CD4-positive, alpha-beta T cell treated with Interleukin-21 for 1 hour (primary cell): ENCODE measurements at places on chromosomes 16 and 17.
A peak's percentile ranks its signal among the peaks of the same experiment; 100 is the strongest.

- DNase-seq = no peak
These were observed 217.1 kb downstream of the GRIN2A start for GRCh38 chr16:9965079-9965478.

- DNase-seq = no peak
These were observed 77.5 kb upstream of the DYNLRB2 start for GRCh38 chr16:80463326-80463725.

DNA sequence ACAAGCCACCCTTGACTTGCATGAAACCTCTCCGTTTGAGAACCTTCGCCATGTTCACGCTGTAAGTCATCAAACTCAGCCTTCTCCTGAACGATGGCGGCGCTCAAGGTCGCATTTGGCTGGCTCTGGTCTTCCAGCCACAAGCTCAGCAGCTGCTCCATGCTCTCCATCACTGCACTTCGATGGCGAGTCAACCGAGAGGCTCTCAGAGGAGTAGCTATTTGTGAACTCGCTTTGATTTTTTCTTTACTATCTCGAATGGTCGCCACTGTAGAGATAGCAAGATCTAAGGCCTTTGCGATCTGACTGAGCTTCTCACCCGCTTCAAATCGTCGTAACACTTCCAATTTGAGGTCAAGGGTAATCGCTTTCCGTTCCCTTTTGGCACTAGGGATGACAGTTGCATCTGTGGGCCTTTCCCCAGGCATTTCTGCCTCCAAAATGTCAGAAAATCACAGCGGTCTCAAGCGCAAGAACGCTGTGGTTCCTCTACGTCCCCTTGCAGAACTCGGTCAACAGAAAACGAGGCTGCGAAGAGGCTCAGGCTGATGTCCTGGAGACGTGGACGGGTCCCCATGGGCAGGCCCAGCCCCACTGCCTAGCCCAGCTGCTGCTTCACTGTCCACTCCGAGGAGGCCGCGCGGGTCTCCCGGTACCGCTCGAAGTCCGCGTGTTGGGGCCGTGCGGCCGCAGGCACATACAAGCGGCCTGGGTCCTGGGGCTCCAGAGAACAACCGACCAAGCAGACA lies 23.1 kb downstream of the DEF8 start:
- DNase-seq = no peak

GRCh38 chr17:63665527-63666214 lies 34.3 kb downstream of the LIMD2 start:
- DNase-seq = peak; percentile 12

- DNase-seq = no peak
These were observed 24.6 kb downstream of the NECAB2 start for GRCh38 chr16:83992624-83993023.

GRCh38 chr17:7056386-7056785 lies 12.5 kb upstream of the SLC16A11 start:
- no peak for DNase-seq

DNA sequence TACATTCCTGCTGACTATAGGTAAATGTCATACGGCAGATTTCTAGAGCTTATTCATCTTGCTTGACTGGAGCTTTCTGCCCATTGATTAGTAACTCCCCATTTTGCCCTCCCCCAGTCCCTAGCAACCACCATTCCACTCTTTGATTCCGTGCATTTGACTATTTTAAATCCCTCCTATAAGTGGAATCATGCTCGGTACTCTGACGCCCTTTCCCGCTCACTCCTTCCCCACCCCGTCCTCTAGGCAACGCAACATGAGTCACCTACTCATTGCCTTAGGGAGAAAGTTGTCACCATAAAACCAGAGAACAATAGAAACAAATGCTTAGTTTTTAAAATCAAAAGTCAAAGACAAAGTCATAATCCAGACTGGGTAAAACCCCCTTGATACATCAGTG lies 45.5 kb upstream of the RBBP6 start:
- no peak for DNase-seq

DNA sequence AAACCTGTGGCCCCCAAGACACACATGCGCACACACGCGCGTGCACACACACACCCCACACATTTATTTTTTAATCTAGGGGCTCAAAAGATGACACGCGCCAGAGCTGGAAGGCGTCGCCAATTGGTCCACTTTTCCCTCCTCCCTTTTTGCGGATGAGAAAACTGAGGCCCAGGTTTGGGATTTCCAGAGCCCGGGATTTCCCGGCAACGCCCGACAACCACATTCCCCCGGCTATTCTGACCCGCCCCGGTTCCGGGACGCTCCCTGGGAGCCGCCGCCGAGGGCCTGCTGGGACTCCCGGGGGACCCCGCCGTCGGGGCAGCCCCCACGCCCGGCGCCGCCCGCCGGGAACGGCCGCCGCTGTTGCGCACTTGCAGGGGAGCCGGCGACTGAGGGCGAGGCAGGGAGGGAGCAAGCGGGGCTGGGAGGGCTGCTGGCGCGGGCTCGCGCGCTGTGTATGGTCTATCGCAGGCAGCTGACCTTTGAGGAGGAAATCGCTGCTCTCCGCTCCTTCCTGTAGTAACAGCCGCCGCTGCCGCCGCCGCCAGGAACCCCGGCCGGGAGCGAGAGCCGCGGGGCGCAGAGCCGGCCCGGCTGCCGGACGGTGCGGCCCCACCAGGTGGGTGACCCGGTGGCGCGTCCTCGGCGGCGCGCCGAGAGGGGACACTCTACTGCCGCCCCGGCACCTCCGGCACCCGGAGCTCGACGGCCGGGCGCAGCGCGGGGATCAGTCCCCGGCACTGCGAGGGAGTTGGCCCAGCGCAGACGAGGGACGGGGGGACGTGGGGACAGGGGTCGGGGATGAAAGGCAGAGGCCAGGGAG lies at the start of gene STAT5A:
Gene STAT5A (plus strand): TSS at position 522 of the 826 bp plus-strand sequence. CDS start 914 bp downstream, outside the sequence.
- DNase-seq = peak; percentile 85

- DNase-seq = peak; percentile 25
These were observed 96.9 kb downstream of the RAB11FIP4 start for GRCh38 chr17:31488264-31488981.

DNA sequence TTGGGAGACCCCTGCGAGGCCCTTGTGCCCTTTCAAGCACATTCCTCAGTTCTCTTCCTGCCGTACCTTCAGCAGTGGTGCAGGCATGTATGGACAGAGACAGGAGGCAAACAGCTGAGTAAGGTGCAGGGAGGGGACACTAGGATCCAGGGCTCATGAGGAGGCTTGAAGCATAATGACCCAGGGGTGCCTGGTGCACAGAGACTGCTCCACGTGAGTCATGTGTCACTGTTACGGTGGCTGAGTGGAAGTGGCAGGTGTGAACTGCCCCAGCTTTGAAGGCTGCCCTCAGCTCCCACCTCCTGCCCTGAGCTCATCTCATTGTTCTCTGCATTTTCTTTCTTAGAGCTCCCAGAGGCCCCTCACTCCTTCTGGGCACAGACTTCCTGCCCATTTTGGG lies 124.8 kb downstream of the NTN1 start:
- no peak for DNase-seq

- no peak for DNase-seq
These were observed 31.1 kb upstream of the FASN start for GRCh38 chr17:82129095-82129494.

- no peak for DNase-seq
These were observed 157.6 kb downstream of the RAB11FIP4 start for GRCh38 chr17:31549121-31549524.

- no peak for DNase-seq
These were observed 551 bp upstream of the MLX start for GRCh38 chr17:42566215-42566882.

GRCh38 chr17:79148584-79148983 lies 74.0 kb downstream of the ENGASE start:
- no peak for DNase-seq

DNA sequence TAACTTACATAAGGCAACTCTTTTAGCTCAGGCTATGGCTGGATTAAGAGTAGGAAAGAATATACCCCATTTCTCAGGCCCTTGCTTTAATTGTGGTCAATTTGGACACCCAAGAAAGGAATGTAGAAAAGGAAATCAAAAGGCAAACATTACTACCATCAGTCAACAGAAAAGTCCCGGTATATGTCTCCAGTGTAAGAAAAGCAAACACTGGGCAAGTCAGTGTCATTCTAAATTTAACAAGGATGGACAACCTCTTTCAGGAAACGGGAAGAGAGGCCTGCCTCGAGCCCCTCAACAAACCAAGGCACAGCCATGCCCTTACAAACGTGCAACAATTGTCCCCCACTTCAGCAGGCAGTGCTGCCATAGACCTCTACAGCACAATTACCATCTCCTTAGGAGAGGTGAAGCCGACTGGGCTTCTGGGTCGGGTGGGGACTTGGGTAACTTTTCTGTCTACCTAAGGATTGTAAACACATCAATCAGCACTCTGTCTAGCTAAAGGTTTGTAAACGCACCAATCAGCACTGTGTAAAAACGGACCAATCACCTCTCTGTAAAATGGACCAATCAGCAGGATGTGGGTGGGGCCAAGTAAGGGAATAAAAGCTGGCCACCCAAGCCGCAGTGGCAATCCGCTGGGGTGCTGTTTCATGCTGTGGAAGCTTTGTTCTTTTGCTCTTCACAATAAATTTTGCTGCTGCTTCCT lies 12.4 kb downstream of the MRPL58 start:
- peak; percentile 53 for DNase-seq

- DNase-seq = no peak
These were observed 64.7 kb downstream of the PRKCA start for GRCh38 chr17:66367107-66367506.

DNA sequence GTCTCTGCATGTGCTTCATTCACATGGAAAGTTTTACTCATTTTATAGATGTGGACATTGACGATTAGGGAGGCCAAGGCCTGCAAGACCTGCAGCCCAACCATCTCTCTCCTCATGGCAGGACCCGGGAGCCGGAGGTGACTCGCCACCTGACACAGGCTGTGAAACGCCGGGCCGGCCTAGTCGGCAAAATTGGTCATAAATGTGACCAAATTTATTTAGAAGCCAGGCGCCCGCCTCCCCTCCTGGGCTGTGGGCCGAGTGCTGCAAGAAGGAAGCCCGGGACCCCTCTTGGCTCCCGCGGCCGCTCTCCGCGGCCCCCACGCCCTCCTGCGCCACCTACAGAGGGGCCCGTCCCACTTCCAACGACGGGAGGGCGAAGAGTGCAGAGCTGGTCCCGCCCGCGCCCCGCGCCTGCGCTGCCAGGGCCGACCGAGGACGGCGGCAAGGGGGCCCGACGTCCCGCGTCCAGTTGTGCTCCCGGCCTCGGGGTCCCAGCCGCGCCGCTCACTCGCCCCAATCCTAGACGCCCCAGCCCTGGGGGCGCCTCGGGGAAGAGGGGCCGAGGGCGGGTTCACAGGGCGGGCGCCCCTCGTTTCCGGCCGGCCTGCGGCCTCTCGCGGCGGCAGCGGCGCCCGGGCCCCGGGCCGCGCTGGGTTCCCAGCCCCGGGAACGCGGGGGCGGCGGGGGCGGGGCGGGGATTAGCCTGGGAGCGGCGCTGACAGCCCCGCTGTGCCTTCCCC lies 47.5 kb downstream of the WNT3 start:
- no peak for DNase-seq

GRCh38 chr17:45426561-45426960 lies 6.1 kb downstream of the ARHGAP27 start:
- DNase-seq = no peak

DNA sequence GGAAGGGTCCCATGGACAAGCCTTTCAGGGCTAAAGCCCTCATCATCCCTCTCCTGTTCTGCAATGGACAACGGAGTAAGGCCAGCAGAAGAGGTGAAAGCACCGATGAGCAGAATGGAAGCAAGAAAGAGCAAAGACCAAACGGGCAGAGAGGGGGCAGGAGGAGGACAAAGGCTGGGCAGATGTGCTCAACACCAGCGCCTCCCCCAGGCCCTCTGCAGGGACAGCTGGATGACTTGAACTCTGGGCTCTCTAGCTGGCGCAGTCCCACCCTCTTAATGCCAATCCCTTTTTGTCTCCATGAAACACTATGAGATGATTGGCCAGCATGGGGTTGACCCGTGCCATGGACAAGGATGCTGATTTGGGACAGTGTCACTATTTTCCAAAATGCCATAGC lies 22.0 kb downstream of the ACLY start:
- DNase-seq = no peak

- no peak for DNase-seq
These were observed 31.9 kb upstream of the HOXB13 start for GRCh38 chr17:48760411-48760810.

DNA sequence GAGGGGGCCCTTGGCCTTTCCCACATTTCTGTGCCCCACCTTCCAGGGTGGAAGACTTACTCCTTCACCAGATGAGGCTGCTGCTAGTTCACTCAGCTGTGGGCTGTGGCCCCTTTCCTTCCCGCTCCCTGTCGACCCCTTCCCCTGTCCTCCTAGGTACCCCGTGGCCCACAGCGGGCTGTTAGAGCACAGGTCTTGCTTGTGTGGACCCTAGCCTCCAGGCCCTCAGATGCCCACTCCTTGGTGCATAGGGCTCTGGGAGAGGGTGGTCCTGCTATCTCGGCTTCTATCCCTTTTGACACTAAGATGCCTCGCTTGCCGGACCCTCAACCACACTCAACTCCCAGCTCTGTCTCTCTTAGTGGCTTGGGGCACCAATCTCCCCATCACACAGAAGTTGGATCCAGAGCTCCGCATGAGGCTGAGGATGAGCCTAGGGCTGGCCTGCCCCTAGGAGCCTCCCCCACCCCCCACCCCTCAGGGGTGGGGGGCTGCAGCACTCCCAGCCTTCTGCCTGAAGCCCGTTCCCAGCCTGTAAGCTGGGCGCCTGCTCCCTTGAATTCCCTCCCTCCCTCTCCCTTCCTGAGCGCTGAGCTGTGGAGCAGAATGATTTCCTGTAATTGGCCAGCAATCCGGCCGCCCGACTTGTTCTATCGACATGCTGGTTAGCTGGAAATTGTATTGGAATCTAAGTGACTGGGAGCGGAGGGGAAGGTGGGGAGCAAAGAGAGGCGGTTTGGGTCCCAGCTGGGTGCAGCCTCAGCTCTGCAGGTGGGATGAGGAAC lies 30.9 kb downstream of the DCAKD start:
- DNase-seq = no peak

GRCh38 chr17:12047681-12048376 lies 27.2 kb downstream of the MAP2K4 start:
- no peak for DNase-seq

DNA sequence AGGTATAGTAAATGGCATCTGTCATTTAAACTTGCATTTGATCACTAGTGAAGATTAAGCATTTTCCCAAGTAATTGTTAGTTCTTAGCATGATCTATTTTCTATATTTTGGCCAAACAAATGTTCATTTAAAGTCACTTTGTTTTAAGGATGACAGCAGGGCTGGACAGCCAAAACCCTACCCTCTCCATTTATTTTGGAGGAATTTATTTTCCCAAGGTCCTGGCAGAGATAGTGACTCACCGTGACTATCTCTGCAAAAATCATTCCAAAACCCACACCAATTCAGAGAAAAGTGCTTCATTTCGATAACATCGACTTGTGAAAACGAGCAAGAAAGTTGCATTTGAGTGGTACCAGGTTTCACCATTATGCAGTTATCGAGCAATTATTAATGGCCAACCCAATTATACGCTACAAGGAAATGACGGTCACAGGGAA lies 665 bp upstream of the AKAP1 start:
- no peak for DNase-seq

GRCh38 chr17:31680126-31680525 lies 178.9 kb downstream of the COPRS start:
- peak; percentile 25 for DNase-seq

- no peak for DNase-seq
These were observed 30.6 kb downstream of the MRM3 start for GRCh38 chr17:812638-813204.

- DNase-seq = no peak
These were observed 75.9 kb downstream of the PRKCA start for GRCh38 chr17:66378296-66378695.

- DNase-seq = no peak
These were observed 106.0 kb downstream of the COPRS start for GRCh38 chr17:31753011-31753410.

GRCh38 chr16:10846213-10846998 lies 27.8 kb upstream of the TVP23A start:
- no peak for DNase-seq
